ENCODE measurements at places on chromosomes 3 and 15.

DNA sequence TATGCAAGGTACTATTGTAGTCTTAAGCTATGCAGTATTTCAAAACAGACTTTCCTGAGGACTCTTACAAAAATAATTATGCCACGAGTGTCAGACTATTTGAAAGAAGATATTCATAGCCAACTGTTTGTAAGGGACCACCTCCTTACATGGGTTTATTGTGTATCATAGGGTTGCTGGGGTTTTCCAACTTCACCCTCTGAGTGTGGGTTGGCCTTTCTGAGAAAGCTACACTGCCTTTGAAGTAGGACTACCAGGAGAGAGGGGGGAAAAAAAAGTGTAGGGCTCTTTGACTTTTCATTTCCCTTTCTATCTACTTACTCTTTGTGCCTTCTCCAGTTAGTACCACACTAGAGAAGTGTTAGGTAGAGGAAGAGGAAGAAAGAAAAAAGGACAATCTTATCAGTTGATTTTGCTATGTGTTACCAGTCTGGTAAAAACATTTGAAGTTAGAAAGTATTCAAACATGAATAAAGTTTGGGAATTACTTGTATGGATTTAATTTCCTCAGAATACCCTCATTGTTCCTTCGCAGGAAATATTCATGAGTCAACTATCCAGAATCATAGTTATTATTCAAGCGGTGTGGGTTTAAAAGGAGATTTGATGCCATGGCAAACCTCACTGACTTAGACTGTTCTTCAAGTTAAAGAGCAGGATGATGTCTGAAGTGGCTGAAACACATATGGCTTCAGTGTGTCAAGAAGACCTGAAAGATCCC, 329.3 kb upstream of the THBS1 start:
- no peak for DNase-seq

- no peak for DNase-seq
Observed at GRCh38 chr3:126685493-126685892, 18.5 kb upstream of the CHCHD6 start.

GRCh38 chr3:70000028-70000410, 486 bp downstream of the SAMMSON start:
- no peak for DNase-seq

GRCh38 chr3:20482350-20482749, 296.3 kb upstream of the SGO1 start:
- no peak for DNase-seq

DNA sequence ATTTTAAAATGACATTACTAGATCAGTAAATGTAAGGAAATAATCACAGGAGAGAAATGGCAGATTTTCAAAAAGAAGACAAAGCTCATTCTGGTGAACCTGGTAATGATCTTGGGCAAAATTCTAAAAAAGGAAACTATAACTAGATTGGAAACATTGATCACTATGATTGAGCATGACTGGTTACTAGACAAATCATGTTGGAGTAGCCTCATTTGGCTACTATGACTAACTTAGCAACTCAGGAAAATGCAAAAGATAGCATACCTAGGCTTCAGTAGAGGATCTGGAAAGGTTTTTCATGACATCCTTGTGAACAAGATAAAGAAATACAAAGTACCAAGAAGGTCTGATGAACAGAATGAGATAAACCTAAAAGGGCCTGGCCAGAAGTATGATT, 7.6 kb upstream of the TMF1 start:
- DNase-seq, result no peak

- DNase-seq, result no peak
Observed at GRCh38 chr15:62301993-62302675, 137.0 kb upstream of the C2CD4B start.

- no peak for DNase-seq
Observed at GRCh38 chr3:14113965-14114635, 10.6 kb downstream of the CHCHD4 start.

DNA sequence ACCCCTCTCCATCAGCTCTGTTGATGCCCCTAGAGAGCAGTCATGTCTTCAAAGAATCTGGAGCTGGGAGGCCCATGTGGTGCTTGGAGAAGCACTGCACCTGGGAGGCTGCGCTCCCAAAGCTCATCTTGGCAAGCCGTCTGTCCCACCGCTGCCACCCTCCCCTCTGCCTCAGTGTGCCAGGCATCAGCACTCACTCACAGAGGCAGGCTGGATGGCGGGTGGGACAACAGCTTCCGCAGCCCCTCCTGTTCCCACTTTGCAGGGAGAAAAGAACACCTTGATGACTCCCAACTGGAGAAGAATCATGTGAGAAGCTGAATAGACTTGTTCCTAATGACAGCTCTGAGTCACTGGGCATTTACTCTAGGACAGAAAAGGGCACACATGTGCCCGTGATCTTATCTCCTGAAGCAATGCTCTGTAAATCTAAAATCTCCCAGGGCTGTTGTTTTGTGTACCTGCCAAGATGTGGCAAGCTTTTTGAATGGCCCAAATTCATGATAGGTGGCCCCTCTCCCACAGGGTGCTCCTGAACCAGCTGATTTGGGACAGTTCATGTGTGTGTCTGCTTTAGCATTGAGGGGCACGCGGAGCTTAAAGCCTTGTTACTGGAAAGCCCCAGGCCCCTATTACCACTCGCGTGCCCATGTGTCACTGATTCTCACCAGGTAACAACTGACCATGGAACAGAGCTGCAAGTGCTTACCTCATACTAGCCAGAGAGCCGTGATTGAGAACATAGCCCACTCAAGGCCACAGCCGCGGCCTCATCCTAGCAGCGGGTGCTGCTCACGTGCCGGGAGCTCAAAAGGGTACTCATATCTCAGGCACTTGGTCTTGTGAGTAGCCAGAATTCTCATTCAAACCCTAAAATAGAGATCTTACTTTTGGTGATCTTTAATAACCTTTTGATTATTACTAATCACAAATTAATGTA, 104.4 kb downstream of the DNAJB8 start:
- no peak for DNase-seq

DNA sequence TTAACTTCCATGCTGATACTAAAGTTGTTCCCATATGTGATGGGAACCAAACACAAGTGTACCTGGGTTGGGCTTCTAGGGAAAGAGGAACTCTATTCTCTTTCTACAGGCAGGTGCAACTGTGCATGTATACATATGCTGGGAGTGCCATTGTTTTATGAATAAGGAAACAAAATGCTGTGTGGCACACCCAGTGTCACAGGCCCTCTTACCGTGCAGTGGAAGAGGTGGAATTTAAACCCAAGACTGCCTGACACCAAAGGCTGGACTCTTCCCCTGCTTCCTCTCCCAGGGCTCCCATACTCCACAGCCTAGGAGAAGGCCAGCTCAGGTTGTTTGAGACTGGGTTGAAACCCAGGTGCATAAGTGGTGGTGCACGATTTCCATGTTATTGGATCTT, 1.9 kb upstream of the FETUB start:
- no peak for DNase-seq

GRCh38 chr3:160780245-160780644, 24.2 kb downstream of the PPM1L start:
- DNase-seq, result no peak

DNA sequence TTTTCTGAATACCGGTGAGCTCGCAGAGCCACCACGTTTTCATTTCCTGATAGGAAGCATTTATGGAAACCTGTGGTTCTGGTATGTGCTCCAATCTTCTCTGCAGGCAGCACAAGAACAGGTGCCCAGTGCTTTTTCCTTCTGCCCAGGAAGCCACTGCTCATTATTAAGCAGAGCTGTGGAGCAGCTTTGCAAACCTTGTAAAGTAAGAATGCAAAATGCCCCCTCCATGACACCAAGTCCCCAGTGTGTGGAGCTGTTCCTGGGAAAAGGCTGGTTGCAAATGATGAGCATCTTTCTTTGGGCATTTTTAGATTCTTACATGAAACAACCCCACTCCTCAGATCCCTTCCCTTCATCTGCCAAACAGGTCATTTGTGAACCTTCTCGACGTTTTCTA, 65.7 kb upstream of the MRPL3 start:
- DNase-seq, result no peak

Data from hematopoietic multipotent progenitor cell treated with erythropoietin and hydrocortisone succinate and interleukin-3 and kit ligand, for 8 days (in vitro differentiated cells).